Skin of body (tissue), 3 donors: ENCODE measurements at places on chromosomes 1 and 21. TPM values are rescaled to one million over a fixed set of nuclear protein-coding genes. Genes with fewer than 3 reads are reported as not detected.

RUNX3 gene
- 1.9 TPM for total RNA-seq

- peak; percentile 88 for DNase-seq
Observed at GRCh38 chr1:86380257-86380861, 15.8 kb downstream of the ODF2L start.

- no peak for DNase-seq
Observed at GRCh38 chr21:16376673-16377072, 646.9 kb downstream of the USP25 start.

DNA sequence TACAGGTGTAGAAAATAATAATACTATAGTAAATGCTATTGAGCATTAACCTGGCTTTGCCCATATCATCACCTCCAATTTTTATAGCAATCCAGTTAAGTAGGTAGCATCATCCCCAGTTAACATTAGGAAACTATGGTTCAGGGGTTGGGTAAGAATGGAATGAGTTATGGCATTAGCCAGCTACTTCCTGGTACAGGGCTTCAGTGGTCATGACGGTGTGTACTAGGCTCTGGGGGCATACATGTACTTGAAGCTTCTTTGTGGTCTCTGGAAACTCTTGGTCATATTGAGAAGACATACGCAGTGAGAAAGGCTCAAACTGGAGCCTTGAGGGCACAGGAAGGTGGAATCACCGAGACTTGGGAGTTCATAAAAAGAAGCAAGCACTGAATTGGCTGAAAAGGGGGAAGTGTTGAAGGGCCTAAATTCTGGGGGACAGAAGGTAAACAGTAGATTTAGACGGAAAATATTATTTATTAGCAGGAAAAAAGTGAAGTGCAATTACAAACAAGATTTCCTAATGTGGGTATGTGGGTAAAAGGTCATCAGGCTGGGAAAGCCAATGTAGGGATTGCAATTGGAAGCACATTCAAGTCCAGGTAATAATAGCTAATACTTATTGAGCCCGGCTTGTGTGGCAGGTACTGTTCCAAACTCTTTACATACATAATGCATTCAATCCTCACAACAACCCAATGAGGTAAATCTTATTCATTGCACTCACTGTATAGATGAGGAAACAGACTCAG is 114.2 kb upstream of the ATP1A1 start:
- no peak for DNase-seq

ORC1 gene
- 3.3 TPM for total RNA-seq

- DNase-seq = no peak
Observed at GRCh38 chr1:93475681-93476080, 27.8 kb downstream of the FNBP1L start.

DNA sequence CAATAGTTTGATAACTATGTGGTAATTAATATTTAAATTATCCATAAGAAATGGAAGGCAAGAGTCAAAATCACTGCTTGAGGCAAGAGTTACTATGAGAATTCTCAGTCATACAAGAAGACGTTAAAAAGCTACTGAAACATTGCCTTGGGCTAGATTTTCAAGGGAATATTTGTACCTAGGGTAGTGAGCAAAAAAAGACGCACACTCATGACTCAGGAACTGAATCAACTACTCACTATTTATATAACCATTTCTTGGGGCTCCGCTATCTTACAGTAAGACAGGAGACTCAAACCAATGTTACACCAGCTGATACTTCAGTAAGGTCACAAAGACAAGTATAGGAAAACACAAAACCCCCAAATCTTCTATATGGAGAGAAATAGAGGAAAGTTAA is 151.5 kb upstream of the RNPC3 start:
- DNase-seq = no peak

ASPM gene
- 16.6 TPM for total RNA-seq

- DNase-seq = peak; percentile 35
Observed at GRCh38 chr1:226548256-226549093, at the start of gene STUM. Gene STUM, plus strand, starts transcription at chr1:226548764. Its CDS starts 141 bp downstream, at chr1:226548905.

TRIM33 gene
- 61.4 TPM for total RNA-seq

FBXO2 gene
- 0.99 TPM for total RNA-seq

KCNJ15 gene
- 3.4 TPM for total RNA-seq

- DNase-seq = no peak
Observed at GRCh38 chr1:54453509-54453908, 47.3 kb upstream of the SSBP3 start.

PADI2 gene
- 11.8 TPM for total RNA-seq

GRCh38 chr1:242828199-242828598 is 303.7 kb upstream of the PLD5 start:
- no peak for DNase-seq

DNA sequence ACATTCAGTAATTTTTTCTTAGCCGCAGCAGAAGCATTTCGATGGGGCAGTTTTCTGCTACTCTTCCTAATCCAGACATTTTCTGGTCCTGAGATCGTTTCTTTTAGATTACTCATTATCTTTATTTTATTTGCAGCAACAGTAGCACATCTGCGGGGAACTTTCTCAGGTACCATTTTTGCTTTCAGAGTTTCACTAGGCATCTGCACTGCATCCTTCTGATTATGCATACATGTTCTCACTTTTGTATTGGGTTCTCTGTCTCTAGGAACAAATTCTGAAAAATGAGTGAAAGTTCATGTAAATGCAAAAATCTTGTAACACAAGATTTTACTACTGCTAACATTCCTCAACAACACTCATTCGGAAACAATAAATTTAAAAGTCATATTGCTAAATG is 3.9 kb upstream of the PSMG1 start:
- DNase-seq = no peak

- DNase-seq = no peak
Observed at GRCh38 chr1:91725618-91725988, 160.3 kb downstream of the TGFBR3 start.

RASSF5 gene
- 9.3 TPM for total RNA-seq

LCE6A gene
- total RNA-seq = 4.4 TPM

GRCh38 chr1:19128968-19129514 is 81.0 kb downstream of the UBR4 start:
- DNase-seq = no peak

SLAMF8 gene
- 0.20 TPM for total RNA-seq

MEF2D gene
- total RNA-seq = 11.2 TPM

GRCh38 chr1:168301664-168302320 is 21.1 kb downstream of the TBX19 start:
- no peak for DNase-seq

- DNase-seq = no peak
Observed at GRCh38 chr1:227886503-227886961, 61.2 kb downstream of the WNT9A start.

GRCh38 chr1:6094801-6095505 is 49.3 kb downstream of the KCNAB2 start:
- no peak for DNase-seq

GRCh38 chr1:65393347-65393746 is 27.1 kb upstream of the LEPR start:
- DNase-seq = no peak

- no peak for DNase-seq
Observed at GRCh38 chr1:1132042-1132950, 16.4 kb upstream of the C1orf159 start.

DNA sequence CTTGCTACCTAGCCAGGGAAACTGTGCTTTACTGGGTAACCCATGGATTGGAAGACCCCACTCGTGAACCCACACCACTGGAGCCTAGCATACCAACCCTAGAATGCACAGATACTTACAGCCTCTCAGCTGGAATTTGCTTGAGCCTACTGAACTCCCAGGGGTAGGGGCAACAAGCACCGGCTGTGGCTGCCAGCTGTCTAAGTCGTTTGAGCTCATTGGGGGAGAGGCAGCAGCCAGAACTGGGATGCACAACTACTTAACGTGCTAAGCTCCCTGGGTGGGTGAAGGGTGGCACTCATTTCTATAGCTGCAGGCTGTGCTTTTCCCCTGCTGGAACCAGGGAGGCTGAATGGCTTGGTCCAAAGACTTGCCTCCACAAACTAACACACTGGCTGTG is 212.4 kb downstream of the ZNF648 start:
- no peak for DNase-seq

- DNase-seq = peak; percentile 63
Observed at GRCh38 chr1:109112056-109112651, 1.8 kb upstream of the ELAPOR1 start.

SYT2 gene
- 0.10 TPM for total RNA-seq

B3GALT6 gene
- total RNA-seq = 7.0 TPM

GRCh38 chr1:28064064-28064463 is 24.3 kb downstream of the EYA3 start:
- DNase-seq = peak; percentile 16

OR10Z1 gene
- total RNA-seq = not detected

DNA sequence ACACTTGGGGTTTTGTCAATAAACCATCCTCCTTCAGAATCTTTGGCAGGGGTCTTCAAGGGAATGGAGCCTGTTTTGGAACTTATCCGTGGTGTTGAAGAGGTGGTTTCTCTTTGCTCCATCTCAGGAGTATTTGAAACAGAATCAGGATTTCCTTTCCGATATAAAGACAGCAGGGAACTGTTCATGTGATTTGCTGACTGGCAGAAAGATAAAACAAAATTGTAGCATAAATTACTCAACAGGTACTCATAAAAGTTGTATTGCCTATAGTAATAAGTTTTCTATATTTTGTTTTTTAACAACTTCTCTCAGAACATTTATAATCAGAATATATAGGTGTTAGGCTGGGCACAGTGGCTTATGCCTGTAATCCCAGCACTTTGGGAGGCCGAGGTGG is 21.9 kb downstream of the NVL start:
- no peak for DNase-seq

PLA2G2D gene
- not detected for total RNA-seq
